ENCODE measurements at places on chromosomes 6 and 20. TPM values are rescaled to one million over a fixed set of nuclear protein-coding genes. Genes with fewer than 3 reads are reported as not detected.

PPP1R14C gene
- not detected for polyA plus RNA-seq

SAMD10 gene
- 2.6 TPM for polyA plus RNA-seq

DLL1 gene
- 13.4 TPM for polyA plus RNA-seq

ZNF184 gene
- polyA plus RNA-seq: 1.4 TPM

BTNL2 gene
- polyA plus RNA-seq: not detected

CASP8AP2 gene
- polyA plus RNA-seq: 5.7 TPM

PRKN gene
- polyA plus RNA-seq: 2.1 TPM

IL20RA gene
- 3.3 TPM for polyA plus RNA-seq

DEFB126 gene
- polyA plus RNA-seq: not detected
